ENCODE measurements at places on chromosomes 3 and 15. TPM values are rescaled to one million over a fixed set of nuclear protein-coding genes. Genes with fewer than 3 reads are reported as not detected.

Gene PPP1R14D
- not detected for polyA plus RNA-seq

Gene CHDH
- 5.4 TPM for polyA plus RNA-seq

Gene MUC20
- polyA plus RNA-seq: 2.8 TPM

Gene CD86
- 2.4 TPM for polyA plus RNA-seq

Gene CA12
- 9.6 TPM for polyA plus RNA-seq

Gene APBA2
- polyA plus RNA-seq: 0.97 TPM

Gene PPP2R3A
- 1.7 TPM for polyA plus RNA-seq

Gene HHLA2
- 0.08 TPM for polyA plus RNA-seq

Gene POLQ
- 0.06 TPM for polyA plus RNA-seq

Gene RUBCN
- 6.6 TPM for polyA plus RNA-seq

Gene CTXN2
- polyA plus RNA-seq: not detected
